ENCODE measurements at places on chromosomes 4 and X. TPM values are rescaled to one million over a fixed set of nuclear protein-coding genes. Genes with fewer than 3 reads are reported as not detected.

RHOXF2B gene
- total RNA-seq, result not detected

KIF4A gene
- 41.3 TPM for total RNA-seq

NDUFB11 gene
- 92.9 TPM for total RNA-seq

- DNase-seq, result no peak
- H3K27ac ChIP-seq, result no peak overlapping the region
- H3K27me3 ChIP-seq, result peaks cover 6% of the 10 kb centered on the region
- H3K4me3 ChIP-seq, result no peak overlapping the region
- H3K36me3 ChIP-seq, result no peaks in the 10 kb centered on the region
- no peaks in the 10 kb centered on the region for H3K4me1 ChIP-seq
Measured at GRCh38 chr4:151960449-151961230, 199.8 kb upstream of the GATB start.

- no peaks in the 10 kb centered on the region for H3K36me3 ChIP-seq
- no peaks in the 10 kb centered on the region for H3K4me1 ChIP-seq
- H3K27me3 ChIP-seq, result no peaks in the 10 kb centered on the region
- H3K4me3 ChIP-seq, result no peak overlapping the region
- DNase-seq, result no peak
Measured at GRCh38 chr4:156939801-156940200, 31.8 kb downstream of the PDGFC start.

GRCh38 chr4:64940698-64941097, 531.4 kb upstream of the TECRL start:
- H3K27me3 ChIP-seq, result no peaks in the 10 kb centered on the region
- H3K27ac ChIP-seq, result no peak overlapping the region
- no peak for DNase-seq

DNA sequence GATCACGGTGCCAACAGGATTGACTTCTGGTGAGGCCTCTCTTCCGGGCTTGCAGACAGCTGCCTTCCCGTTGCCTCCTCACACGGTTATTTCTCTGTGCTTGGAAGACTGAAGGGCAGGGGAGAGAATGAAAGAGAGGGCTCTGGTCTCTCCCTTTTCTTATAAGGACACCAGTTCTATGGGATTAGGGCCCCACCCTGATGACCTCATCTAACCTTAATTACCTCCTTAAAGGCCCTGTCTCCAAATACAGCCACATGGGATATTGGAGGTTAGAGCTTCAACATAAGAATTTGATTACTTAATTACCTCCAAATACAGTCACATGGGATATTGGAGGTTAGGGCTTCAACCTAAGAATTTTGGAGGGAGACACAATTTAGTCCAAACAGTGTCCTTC, 46.5 kb downstream of the EVC start:
- no peak for DNase-seq
- H3K36me3 ChIP-seq, result no peaks in the 10 kb centered on the region
- H3K27me3 ChIP-seq, result no peaks in the 10 kb centered on the region
- H3K4me3 ChIP-seq, result no peak overlapping the region
- no peaks in the 10 kb centered on the region for H3K4me1 ChIP-seq

DNA sequence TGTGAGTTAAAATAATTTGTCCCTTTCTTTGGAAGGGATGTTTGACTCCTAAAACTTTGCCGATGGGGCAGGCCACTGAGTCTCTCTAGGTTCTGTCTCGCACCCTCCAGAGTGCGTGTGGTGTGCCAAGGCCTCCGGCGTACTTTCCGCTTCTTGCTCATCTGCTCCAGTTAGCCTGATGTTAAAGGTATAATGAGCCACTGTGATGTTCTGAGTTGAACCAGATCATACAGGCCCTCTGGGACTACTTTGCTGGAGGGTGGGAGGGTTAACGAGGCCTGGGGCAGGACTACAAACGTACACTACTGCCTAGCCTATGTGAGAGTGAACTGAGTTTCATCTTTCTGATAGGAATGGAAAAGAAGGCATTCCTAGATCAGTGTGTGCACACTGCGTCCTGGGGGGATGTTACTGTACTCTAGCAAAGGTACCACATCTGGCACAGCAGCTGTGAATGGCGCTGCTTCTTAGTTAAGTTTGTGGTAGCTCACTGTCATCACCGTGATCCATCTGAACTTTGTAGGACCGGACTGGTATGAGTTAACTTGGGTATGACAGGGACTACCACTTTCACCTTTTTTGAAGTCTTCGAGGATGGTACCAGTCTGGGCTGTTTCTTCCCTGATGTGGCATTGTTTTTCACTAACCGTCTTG, 60.2 kb downstream of the RGS12 start:
- no peak overlapping the region for H3K27ac ChIP-seq
- H3K4me1 ChIP-seq, result no peaks in the 10 kb centered on the region
- H3K27me3 ChIP-seq, result peaks cover 24% of the 10 kb centered on the region

All from activated CD8-positive, alpha-beta T cell treated with anti-CD3 and anti-CD28 coated beads, Interleukin-2, amount 10 ng/mL, durations not matched to agents 7 days and 5 days (primary cell).